NCI-H2029 (cell line): ENCODE measurements at places on chromosomes 11 and 22.

DNA sequence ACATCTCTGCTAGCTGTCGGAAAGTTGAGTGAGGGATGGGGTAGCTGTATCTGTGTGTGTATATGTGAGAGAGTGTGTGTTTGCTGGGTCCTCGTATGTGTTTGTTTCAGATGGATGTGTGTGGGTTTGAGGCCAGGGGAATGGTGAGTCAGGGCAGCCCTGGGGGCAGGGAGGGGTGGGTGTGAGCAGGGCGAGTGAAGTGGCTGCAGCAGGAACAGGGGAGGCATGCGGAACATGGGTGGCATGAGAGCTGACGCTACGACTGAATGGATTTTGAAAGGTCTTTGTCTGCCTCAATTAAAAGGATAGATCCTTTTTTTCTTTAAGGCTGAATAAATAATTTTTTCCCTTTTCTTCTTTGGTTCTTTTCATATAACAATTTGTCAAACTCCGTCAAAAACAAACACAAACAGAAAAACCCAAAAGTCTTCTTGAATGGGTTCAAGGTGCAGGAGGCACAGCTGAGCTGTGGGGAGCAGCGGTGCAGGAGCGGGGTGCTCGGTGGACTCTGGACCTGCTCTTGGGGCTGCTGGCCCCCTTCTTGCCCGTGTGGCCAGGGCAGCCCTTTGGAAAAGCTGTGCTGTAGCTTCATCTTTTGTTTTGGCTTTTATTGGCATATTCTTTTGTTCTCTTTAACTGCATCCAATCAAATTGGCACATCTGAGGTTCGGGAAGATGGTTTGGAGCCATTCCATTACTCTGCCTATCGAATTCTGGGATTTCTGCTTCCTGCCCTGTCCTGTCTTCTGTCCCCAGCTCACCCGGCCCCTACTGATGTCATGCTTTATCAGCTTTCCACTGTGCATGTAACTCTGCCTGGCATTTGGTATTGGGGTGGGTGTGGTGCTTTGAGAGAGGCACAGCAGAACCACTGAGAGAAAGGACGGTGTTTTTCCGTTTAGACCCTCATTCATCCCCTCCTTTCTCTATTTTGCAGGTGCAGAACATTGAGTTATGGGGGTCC, 80.1 kb downstream of the ADAMTS15 start:
- no peak for DNase-seq

DNA sequence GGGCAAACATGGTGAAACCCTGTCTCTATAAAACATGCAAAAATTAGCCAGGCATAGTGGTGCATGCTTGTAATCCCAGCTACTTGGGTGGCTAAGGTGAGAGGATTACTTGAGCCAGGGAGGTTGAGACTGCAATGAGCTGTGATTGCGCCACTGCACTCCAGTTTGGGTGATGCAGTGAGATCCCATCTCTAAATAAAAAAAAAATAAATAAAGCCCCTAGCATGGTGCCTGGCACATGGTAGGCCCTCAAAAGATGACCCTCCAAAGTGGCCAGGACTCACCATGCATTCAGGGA, 74.6 kb downstream of the PTPRJ start:
- DNase-seq: no peak

DNA sequence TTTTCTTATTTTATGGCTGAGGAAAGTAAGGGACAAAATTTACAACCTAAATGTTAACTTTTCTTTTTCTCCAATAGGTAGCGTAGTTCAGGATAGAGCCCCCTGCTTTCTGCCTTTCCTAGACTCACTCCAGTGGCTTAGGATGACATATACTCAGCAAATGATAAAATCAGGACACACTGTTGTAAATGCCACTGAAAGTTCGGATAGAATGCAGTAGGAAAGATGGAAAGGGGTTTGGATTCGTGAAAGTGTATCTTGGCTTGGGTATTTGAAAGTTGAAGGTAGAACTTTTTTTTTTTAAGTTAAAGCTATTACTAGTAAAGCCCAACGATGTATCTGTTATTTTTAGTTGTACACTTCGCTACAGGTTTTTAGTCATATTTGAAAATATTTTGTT, 2.2 kb downstream of the DYNC2H1 start:
- DNase-seq: no peak

DNA sequence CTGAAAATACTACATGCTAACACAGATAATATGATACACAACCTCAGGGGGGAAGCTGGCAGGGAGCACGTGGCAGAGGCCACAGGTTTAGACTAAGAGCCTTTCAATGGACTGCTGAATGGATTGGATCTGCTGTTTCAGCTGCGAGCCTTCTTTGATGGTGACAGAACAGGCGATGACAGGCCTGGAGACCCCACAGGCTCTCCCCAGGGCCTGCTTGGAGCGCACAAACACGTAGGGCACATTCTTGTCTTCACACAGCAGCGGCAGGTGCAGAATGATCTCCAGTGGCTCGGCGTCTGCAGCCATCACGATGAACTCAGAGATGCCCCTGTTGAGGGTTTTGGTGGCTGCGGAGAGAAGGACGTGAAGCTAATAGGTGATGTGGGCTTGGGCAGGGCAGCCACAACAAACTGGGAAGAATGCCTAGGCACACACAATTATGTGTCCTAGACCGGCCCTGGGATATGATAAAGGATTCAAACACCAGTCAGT, 13.8 kb downstream of the SNU13 start:
- no peak for DNase-seq

GRCh38 chr11:93591247-93591898, 48.2 kb upstream of the SMCO4 start:
- no peak for DNase-seq

DNA sequence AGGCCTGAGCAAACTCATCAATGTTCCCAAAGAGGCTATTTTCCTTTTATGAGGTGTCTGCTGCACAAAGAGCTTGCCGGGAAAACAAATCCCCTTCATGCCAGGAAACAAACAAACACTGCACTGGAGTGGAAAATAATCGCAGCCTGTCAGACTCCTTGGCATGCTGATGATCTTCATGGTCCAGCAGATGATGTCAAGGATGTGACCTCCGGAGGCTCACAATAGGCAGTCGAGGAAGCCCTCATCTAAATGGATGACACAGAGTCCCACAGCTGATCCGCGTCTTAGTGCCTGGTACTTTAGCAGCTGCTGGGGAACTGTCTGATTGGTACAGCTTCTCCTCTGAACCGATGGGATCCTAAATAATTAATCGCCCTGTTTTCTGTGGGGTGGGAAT, 187.6 kb downstream of the TENM4 start:
- DNase-seq: peak; percentile 42

- no peak for DNase-seq
These were observed 207.5 kb downstream of the ETS1 start for GRCh38 chr11:128379587-128380580.

GRCh38 chr22:22945195-22945594, 57.6 kb downstream of the IGLL5 start:
- no peak for DNase-seq

DNA sequence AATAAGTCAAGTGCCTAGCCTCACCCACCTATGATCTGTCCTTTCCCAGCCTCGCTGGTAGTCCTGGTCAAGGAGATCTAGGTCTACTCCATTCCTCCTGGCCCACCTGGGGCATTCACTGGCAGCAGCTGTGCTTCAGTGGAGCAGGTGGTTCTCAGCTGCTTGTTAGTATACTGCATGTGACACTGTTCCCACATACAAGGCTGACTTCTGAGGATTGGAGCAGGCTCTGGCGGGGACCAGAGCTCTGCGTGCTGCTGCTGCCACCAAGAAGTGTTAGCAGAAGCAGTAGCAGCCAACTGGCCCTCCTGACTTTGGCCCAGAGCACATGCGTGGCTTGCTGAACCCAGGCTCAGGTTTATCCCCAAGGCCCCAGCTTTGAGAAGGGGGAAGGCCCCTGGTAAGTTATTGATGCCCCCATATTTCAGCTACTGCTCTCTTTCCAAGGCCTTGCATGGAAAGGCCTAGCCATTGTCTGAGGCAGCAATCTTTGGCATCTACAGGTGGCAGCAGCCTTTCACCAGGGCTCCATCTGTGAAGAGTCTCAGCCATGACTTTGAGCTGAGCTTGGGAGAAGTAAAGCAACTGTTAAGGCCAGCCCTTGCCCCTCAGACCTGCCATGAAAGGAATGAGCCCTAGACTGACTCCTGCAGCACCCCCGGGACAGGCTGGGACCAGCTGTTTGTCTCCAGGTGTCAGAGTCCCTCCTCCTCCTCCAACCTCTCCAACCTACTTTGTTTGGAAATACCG, 26.5 kb downstream of the ARHGAP1 start:
- DNase-seq: no peak

GRCh38 chr22:37213218-37213855, 1.1 kb upstream of the SSTR3 start:
- DNase-seq: no peak

DNA sequence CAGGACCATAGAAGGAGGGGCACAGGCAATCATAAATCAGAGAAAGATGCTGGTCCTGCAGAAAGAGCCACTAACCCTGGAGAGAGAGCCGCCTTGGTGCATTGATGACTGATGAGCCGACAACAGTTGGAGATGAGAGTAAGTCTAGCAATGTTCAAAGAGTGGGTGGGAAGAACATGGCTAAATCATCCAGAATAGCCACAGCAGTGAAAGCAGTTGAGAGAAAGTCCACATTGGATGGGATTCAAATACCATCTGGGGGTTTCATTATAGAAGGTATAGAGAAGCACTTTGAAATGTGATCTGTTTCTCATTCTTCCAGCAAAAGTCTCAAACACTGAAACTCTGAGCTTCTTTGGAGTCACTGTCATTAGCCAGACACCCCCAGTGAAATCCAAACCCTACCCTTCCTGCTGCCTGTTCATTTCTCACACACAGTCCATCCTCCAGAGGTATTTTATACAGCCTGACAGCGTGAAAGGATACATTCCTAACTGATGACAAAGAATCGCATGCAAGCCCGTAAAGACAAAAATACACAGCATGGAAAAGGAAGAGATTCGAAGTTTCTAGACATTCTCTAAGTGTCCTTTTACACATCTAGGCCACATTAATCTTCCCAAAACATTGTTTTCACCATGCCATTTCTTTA, 303.1 kb upstream of the MPPED2 start:
- DNase-seq: no peak

GRCh38 chr11:72736452-72737069, 15.6 kb downstream of the ARAP1 start:
- DNase-seq: no peak

- no peak for DNase-seq
These were observed 5.8 kb downstream of the CARS1 start for GRCh38 chr11:3051196-3052108.

DNA sequence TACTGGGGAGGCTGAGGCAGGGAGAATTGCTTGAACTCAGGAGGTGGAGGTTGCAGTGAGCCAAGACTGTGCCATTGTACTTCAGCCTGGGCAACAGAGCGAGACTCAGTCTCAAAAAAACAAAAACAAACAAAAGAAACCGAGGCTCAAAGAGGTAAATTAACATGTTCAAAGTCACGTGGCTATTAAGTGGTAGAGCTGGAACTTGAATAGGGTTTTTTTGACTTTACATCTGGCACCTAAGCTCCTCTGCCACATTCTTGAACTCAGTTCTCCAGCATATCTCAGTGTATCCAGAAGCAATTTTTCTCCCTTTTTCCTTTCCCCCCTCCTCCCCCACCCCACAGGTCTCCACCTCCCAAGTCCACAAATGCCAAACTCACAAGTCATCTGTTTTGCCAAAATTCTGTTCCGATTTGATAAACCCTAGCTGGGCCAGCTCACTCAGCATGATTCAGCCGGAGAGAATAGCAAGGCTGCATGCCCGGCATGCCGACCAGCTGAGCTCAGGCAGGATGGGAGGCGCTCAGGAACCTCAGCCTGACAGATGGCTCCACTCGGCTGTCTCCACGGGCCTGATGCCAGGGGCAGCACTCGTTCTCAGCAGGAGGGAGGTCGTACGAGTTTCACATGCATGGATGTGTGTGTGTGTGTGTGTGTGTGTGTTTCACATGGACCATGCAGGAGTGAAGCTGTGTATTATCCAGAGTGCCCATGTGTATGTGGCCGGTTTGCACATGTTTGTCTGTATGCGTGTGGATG, 63.2 kb upstream of the RRAS2 start:
- peak; percentile 61 for DNase-seq

GRCh38 chr11:6206456-6207180, 1.3 kb downstream of the C11orf42 start:
- no peak for DNase-seq

- no peak for DNase-seq
These were observed 101.2 kb upstream of the DDI1 start for GRCh38 chr11:103935219-103935618.

DNA sequence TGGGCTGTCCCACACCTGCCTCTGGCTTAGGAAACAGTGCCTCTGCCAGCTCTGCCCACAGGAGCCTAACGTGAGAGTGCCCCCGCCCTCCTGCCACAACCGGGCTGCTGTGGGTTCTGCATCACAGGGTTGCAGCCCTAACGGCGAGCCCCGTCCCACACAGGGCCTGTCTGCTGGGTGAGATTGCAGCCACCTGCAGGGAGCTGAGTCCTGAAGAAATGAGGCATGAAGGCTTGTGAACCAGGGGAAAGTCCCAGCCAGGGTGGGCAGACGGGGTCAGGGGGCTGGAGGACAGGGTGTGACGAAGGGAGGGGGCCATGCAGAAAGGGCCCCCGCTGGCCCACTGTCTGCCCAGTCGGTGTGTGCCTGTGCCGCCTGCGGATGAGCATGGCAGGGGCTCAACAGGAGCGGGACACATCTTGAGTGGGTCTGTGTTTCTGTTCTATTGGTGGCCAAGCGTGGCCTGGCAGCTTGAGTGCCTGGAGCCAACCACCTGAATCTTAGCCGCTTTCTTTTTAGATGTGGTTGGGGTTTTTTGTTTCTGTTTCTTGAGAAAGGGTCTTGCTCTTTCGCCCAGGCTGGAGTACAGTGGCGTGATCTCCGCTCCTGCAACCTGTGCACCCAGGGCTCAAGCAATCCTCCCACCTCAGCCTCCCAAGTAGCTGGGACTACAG, 38.9 kb downstream of the CTTN start:
- DNase-seq: no peak

- no peak for DNase-seq
These were observed 22.0 kb downstream of the ZNRF3 start for GRCh38 chr22:28905256-28905832.

DNA sequence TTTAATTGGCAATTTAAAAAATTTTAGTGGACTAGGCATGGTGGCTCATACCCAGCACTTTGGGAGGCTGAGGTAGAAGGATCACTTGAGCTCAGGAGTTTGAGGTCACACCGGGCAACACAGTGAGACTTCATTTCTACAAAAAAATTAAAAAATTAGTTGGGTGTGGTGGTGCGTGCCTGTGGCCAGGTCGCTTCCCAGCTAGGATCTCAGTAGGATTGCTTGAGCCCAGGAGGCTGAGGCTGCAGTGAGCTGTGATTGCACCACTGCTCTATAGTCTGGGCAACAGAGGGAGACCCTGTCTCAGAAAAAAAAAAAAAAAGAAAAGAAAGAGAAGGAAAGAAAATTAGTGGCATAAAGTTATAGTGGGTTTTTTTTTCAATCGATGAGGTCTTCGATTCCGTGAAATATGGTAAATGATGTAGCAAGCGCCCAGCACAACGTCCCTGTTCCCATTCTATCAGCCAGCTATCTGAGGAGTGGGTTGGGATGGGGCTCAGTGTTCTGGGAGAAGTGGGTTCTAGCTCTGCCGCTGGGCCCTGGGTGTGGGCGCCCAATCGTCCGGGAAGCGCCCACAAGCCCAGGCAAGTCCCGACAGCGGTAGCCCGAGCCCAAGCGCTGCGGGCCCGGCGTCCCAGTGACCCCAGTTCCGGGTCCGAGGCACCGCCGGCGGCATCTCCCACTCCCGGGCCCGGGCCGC, 1.4 kb downstream of the FOSL1 start:
- DNase-seq: no peak

GRCh38 chr11:31646216-31646615, 136.6 kb downstream of the ELP4 start:
- DNase-seq: no peak

- no peak for DNase-seq
These were observed 460.9 kb upstream of the LRRC4C start for GRCh38 chr11:41920374-41920773.

- DNase-seq: no peak
These were observed 10.7 kb upstream of the SMIM38 start for GRCh38 chr11:69145050-69145380.
